ENCODE measurements at places on chromosomes 16 and 17.

- DNase-seq, result no peak
Measured at GRCh38 chr16:67767953-67768352, 38.4 kb downstream of the RANBP10 start.

GRCh38 chr16:11276896-11277593, 765 bp upstream of the PRM2 start:
- no peak for DNase-seq

DNA sequence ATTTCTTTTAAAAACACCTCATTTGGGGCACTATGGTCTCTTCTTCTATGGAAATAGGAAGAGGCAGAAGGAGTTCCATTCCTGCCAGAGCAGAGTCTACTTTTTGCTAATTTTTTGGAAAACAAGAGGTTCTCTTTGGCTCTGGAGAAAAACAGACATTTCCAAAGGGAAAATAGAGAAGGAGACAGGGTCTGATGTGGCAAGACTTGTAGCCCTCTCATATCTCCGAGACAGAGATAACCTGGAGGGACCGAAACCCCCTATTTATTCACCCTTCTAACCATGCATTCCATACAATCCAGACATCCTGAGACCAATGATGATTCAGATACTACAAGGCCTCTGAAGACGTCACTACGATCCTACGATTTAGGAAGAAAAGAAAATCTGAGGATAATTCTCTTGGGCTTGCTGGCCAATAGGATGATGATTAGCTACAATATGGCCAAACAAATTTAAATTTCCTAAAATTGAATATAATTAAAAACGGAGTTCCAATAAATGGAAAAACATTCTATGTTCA, 70.2 kb downstream of the HIC1 start:
- DNase-seq, result no peak

GRCh38 chr17:49971848-49972485, 3.0 kb downstream of the DLX4 start:
- no peak for DNase-seq

DNA sequence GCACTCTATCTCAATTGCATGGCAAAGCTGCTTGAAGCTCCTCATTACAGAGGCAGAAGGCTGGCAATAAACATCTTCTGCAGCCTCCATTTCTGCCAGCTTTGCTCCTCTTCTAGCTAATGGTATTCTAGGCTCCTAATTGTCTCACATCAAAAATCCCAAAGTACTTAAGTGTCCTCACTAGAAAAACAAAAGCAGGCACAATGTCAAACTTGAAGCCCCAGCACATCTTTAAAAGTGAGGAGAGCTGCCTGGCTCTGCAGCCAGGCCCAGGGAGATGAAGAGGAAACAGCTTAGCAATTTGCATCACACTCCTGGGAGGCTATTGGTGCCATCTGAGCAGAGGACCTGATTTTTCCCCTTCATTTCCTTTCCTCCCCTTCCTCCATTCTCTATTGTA, 197.1 kb downstream of the KCNJ2 start:
- DNase-seq, result no peak

GRCh38 chr16:21301168-21301894, 23.2 kb upstream of the CRYM start:
- peak; percentile 49 for DNase-seq

- DNase-seq, result no peak
Measured at GRCh38 chr17:54536306-54536705, 364.3 kb upstream of the TOM1L1 start.

- no peak for DNase-seq
Measured at GRCh38 chr16:57593021-57593420, 35.4 kb upstream of the ADGRG1 start.

DNA sequence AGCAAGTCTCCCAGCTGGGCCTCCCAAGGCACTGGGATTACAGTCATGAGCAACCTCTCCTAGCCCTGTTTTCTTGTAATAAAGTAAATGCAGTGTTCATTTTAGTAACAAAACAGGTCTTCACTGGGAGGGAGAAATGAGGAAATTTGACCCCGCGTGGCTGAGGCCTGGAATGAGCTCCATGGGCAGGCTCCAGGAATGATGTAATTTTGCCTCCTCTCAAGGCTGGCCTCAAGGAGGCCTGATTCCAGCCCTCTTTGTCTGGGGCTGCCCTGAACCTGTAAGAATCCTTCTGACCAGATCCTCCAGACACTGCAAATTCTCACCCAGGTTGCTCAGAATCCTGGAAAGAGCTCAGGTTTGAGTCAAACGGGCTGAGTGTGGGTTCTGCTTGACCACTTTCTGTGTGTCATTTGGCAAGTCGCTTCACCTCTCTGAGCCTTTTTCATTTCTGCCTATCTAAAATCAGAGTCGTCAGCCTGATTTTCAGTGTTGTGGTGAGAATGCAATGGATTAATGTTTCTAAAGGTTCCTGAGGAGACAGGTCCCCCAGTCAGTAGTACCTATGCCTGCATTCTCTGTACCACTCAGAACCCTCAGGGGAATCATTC, 57.1 kb downstream of the RAB11FIP4 start:
- DNase-seq, result no peak

DNA sequence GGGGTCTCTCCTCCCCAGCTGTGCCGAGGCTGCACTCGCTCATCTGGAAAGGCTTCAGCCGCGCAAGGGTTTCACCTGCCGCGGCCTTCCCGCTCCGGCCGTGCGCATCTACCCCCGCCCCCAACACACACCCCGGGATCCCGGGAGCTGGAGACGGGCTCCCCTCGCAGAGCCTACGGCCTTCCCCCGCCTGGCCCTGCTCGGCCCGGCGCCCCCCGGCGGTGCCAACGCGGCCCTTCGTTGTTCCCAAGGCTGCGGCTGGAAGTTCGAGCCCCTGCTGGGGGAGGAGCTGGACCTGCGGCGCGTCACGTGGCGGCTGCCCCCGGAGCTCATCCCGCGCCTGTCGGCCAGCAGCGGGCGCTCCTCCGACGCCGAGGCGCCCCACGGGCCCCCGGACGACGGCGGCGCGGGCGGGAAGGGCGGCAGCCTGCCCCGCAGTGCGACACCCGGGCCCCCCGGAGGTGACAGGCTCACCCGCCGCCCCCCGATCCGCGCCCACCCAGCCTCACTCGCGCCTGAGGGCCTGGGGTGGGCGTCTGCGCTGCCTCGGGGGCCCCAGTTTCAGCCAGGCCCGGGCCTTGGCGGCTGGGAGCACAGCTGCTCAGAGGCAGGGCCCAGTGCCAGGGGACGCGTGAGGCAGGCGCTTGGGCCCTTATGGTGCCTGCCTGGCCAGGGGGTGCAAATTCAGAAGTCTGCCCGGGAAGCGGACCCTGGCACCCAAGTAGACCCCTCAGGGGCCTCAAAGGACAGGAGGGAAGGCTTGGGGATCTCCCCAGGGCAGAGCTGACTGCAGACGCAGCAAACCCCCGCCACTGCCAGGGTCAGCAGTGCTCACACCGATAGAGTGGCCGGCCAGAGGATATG, 11.2 kb downstream of the GALK1 start:
- DNase-seq, result peak; percentile 62

DNA sequence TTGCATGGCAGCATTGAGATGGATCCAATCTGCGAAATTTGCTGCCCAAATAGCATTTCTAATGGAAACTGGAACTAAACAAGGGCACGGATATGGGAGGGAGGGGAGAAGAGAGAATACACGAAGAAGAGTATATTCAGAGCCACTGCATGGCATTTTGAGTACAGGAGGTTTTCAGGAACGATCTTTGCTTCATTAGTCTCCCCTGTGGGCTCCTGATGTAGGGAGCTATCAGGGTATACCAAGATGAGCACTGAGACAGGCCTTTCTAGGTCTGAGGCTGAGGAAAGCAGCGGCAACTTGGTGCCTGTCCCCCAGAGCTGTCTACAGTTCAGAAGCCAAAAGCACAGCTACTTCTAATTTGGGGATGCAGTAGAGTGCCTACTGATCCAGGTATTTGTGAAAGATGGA, 257.7 kb upstream of the PMFBP1 start:
- DNase-seq, result no peak

- no peak for DNase-seq
Measured at GRCh38 chr16:83118365-83118764, 491.6 kb downstream of the CDH13 start.

GRCh38 chr17:78399028-78399692, 20.7 kb downstream of the PGS1 start:
- DNase-seq, result no peak

DNA sequence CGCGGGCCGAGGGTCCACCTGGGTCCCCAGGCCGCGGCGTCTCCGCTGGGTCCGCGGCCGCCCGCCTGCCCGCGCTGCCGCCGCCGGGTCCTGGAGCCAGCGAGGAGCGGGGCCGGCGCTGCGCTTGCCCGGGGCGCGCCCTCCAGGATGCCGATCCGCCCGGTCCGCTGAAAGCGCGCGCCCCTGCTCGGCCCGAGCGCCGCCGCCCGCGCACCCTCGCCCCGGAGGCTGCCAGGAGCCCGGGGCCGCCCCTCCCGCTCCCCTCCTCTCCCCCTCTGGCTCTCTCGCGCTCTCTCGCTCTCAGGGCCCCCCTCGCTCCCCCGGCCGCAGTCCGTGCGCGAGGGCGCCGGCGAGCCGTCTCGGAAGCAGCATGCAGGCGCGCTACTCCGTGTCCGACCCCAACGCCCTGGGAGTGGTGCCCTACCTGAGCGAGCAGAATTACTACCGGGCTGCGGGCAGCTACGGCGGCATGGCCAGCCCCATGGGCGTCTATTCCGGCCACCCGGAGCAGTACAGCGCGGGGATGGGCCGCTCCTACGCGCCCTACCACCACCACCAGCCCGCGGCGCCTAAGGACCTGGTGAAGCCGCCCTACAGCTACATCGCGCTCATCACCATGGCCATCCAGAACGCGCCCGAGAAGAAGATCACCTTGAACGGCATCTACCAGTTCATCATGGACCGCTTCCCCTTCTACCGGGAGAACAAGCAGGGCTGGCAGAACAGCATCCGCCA, 504 bp downstream of the FOXC2 start:
- no peak for DNase-seq

DNA sequence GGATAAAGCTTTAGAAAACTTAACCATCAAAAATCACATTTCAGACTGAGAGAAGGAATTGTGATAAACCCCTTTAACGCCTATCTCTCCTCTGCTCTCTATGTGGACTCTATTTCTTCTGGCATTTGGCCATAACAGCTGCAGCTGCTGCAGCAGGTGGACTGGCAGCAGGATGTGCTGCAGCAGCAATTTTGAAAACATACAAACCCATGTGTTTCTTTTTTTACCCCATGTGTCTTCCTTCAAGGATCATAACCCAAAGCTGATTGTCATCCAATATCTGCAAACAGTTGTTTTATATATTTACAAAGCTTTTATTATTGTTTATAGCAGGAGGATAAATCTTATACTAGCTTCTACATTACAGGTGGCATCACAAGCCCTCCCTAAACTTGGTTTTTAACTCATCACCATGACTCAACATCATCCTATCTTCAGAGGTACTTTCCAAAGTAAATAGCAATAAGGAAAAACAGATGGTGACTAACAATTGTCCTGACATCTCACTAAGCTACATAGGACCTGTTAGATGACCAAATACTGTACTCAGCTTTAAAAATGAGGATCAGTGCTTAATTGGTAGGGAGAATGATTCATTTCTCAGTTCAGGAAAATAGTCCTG, 14.5 kb upstream of the KRTAP9-2 start:
- peak; percentile 21 for DNase-seq

- DNase-seq, result no peak
Measured at GRCh38 chr16:81601008-81601428, 156.4 kb downstream of the CMIP start.

GRCh38 chr17:59254742-59255141, 34.4 kb downstream of the GDPD1 start:
- no peak for DNase-seq

DNA sequence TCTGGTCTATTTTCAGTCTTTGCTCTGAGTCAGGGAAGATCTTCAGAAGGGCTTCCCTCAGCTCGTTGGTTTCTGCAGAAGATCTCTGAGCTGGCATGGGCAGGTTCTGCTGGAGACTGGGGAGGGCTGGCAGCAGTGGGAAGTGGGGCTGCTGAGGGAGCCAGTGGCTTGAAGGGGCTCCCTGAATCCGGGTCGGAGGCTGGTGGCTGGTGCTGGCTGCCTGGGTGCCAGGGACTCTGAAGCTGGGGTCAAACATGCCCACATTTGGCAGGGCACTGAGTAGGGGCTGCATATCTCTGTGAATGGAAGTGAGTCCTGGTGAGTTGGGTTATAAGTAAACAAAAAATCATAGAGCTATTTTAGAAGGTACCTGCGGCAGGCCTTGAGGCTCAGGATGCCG, 67.0 kb downstream of the N4BP1 start:
- no peak for DNase-seq

- peak; percentile 61 for DNase-seq
Measured at GRCh38 chr16:8867216-8867931, 1.4 kb downstream of the CARHSP1 start.

- no peak for DNase-seq
Measured at GRCh38 chr16:28520672-28521071, 14.0 kb upstream of the IL27 start.

GRCh38 chr17:71102777-71103176, 933.4 kb downstream of the KCNJ2 start:
- DNase-seq, result no peak

DNA sequence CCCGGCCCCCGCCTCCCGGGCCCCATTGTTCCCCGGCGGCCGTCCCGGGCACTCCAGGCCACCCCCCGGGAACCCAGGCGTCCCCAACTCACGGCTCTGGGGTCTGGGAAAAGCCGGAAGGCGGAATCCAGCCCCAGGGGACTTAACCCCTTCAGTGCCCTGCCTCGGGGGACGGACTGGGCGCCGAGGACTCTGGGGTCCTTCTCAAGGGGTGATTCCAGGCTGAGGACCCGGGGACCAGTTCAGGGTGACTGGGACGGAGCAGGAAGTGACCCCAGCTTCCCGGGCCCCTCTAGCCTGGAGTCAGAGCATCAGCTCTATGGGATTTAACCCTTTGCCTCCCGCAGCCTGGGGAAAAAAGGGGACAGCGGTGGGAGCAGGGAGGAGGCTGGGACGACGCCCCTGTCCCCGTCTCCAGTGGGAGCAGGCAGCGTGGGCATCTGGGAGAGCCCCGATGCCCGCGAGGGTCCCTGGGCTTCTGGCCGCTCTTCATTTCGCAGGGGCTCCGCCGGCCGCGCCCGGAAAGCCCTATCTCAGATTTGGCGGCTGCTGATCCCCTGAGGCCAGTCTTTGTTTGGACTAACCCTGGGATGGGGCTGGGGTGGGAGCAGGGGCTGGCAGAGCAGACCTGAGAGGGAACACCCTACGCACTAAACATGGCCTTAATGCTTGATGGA, at the start of gene ZNF629:
Gene ZNF629 (minus strand): TSS at position 270 of the 677 bp plus-strand sequence. CDS start 2,723 bp downstream, outside the sequence.
- peak; percentile 63 for DNase-seq

Measured in NCI-H1092 treated with DMSO at 0.1 percent for 48 hours (cell line).